Right atrium auricular region (tissue), 2 donors: ENCODE measurements at places on chromosomes 7 and 10.

DNA sequence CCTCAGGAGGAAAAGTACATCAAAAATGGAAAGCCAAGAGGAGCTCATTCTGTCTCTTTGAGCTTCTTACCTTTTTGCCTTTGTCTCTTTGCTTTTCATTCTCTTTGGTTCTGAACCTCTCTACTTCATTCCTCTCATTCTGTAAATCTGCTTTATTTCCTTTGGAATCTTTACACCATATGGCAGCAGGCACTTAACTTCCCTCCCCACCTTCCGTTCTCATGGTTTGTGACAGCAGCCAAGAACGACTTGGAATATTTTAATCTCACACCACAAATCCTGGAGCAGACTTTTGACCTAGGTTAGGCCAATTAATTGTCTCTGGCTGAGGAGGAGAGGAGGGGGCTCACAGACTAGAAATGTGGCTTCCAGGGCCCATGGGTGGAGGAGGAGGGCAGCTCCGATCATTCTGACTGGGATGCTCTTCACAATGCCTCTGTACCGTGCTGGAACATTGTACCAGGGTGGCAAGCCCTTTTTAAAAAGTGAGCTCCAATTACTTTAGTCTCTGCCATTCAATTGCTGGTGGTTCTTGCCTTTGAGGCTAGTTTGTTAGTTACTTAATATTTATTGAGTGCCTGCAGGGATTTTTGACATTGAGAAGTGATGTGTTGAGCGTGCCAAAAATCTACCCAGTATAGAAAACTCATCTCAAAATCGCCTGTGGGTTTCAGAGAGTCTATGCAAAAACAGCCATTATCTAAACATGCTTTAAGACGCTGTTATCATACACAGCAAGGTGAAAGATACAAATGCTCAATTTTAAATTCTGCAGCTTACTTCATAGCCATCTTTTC lies 386.6 kb downstream of the DPP6 start:
- DNase-seq = no peak

DNA sequence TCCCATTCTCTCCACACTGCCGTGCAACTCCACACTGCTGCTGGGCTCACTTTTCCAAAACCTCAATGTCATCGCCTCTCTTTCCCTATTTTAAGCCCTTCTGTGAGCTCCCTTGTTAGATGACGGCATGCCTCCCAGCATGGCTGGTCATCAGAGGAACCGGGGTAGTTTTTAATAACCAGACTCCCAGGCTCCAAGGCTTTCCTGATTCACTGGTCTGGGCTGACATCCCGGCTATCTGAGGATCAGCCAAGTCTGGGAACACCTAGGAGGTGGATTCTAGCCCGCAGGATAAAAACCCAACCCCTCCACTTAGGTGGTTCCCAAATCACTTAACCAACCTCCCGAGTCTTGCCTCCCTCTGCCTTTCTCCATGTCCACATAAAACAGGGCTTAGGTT lies 295.4 kb upstream of the FZD8 start:
- DNase-seq = no peak

DNA sequence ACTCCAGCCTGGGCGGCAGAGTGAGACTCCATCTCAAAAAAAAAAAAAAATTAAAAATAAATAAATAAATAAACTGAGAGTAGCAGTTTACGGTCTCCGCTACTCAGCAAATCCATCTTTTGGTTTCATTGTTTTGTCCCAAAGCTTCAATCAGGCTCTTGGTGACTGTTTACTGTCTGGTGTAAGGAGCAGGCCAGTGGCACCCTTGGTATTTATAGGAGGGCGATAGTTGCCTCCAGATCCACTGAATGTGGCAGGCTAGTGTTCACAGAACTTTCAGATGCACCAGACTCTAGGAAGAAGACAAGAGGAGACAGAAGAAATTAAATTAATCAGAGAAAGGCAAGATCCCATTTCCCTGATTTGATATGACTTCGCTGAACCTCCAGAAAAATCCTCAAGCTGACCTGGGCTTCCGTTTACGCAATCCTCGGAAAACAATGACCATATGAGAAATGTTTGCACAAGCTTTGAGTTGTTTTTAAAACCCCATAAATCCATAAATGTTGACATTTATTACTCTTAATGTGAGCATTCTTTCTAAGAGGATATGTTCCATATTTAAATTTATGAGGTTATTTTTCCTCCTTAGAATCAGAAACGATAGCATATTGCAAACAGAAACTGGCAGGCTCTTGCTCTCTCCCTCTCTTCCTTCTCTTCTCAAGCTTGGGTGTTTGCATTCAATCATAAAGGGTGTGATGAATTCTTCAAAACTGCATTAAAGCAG lies 7.1 kb upstream of the MUC3A start:
- no peak for DNase-seq

DNA sequence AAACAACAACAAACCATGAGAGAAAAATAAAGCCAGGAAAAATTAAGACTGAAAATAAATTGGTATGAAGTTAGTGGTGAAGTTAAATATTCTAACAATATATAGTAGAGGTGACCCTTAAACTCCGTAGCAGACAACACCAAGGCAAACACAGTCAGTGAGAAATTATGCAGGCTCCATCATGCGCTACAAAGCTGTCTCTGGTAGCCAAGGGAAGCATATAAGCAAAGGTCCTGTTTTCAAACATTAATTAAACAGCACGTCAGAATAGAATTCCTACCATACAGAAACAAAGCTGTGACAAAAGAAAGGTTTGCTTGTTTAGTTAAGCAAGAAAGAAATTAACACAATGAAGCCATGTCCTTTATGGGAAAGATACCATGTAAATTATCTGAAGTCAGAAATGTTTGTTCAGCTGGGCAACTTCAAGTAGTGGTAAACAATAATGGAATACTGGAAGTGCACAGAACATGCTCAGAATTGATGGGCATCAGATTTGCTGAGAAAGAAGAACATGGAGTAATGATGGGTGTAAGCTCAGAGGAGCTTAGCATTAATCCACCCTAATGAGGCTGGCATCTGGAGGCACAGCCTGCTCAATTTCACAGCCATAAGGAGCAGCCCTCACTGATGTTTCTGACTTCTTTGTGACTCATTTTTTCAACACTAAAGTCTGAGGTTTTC lies 75.7 kb downstream of the IGF2BP3 start:
- no peak for DNase-seq

DNA sequence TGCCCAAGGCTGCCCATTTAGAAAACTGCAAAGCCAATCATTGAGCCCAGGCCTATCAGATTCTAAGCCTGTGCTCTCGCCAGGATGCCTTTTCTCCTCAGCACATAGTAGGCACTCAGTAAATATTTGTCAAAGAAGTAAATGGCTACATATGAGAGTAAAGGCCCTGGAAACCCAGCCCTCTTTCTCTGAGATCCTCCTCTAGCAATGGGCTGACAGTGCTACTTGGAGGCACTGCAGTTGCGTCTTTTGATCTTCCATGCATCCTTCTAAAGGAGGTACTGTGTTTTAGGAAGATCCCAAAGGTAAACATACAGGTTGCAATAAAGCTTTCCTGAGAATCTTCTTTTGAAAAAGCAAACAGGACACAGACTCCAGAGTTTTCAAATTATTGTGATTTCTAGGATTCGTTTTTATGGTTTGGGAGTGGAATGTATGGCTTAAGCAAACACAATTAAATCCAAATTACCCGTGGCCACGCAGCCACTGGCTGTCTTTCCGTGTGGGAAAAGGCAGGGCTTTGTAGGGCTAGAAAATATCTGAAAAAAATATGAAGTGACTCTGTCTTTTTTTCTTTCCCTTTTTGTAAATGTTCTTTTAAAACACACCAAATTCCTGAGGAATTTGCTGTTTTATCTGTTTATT lies 151.3 kb upstream of the BMPER start:
- no peak for DNase-seq
